ENCODE measurements at places on chromosomes 16 and 17.

DNA sequence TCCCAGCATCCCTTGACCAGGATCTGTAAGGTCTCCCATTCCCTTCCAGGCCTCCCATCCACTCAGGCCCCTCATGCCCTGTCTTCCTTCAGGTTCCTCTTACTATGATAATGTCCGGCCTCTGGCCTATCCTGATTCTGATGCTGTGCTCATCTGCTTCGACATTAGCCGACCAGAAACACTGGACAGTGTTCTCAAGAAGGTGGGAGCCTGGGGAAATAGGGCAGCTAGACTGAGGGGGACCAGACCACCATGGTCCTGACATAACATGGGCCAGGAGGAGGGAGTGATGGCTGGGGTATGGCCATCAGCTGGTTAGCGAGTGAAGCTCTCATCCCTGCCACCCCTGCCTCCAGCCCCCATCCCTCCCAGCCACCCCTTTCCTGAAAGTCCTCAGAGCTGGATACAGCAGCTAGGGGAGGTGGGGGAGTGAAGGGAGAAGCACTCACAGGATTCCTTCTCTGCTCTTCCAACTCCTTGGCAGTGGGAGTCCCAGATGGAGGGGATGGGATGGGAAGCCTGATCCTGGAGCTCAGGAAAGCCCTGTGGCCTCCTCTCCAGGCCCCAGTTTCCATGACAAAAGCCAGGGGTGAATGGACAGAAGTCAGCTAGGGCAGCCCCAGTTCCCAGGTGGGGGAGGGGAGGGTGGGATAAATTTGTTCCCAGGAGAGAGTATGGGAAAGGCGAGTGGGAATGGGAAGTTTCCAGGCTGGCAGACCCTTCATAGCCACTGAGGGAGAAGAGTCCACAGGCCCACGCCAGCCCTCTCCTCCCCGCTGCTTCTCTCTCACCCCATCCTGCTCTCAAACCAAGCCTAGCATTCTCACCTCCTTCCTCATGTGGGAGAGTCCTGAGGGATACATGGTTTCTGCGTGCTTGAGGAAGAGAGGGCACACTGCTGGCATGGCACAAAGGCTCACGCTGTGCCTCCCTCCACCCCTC is 2.3 kb downstream of the RND2 start:
- DNase-seq = no peak

DNA sequence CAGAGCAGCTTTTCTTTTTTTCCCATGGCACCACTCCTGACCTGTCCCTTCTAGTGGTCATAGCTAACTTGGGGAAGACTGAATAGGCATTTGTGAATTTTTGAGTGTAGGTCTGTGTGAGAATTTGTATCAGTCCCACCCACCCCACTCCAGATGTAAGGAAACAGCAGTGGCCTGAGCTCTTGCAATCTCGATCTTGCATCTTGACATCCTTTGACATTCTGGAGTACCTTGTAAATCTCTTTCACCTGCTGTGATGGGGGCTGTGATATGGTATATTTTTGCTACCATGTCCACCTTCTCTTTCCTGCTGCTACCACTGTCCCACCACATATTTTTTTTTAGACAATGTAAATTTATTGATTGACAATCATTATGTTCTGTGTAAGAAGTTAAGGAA is 289.3 kb downstream of the MAP2K6 start:
- no peak for DNase-seq

- DNase-seq = no peak
These were observed 17.1 kb downstream of the TRAF4 start for GRCh38 chr17:28760601-28761562.

DNA sequence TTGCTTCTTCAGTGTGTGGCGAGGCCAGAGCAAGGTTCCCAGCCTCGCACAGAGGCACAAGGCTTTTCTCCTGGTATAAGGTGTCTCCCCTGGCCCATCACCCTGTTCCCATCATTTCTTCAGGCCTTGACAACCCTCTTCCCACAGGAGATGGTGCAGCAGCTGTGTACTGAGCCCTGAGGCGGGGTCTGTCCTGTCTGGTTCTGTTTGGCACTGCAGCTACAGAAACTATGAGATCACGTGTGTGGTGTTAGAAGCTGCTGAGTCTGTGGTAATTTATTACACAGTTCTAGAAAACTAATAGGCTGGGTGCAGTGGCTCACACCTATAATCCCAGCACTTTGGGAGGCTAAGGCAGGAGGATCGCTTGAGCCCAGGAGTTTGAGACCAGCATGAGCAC is 7.2 kb downstream of the PLA2G15 start:
- DNase-seq = no peak

Data from activated CD8-positive, alpha-beta memory T cell treated with anti-CD3 and anti-CD28 coated beads for 1 hour (primary cell).